ENCODE measurements at places on chromosomes 6 and 20.

DNA sequence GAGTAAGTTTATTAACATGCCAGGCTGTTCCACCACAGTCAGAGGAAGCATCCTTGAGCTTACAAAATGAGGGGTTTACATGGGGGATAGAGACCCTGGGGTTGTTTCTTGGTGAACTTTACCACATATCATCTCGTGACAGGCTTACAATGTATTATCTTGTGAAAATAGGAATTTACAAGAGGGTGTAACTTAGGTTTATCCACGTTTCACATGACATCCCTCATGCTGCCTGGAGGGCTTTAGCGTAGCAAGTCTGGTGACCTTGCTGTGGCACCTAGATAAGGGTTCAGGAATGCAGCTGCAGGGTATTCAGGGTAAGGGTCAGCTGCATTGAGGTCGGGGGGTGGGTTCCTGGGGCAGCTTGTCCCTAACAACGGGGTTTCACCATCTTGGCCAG, 154.6 kb upstream of the ARG1 start:
- DNase-seq = no peak

DNA sequence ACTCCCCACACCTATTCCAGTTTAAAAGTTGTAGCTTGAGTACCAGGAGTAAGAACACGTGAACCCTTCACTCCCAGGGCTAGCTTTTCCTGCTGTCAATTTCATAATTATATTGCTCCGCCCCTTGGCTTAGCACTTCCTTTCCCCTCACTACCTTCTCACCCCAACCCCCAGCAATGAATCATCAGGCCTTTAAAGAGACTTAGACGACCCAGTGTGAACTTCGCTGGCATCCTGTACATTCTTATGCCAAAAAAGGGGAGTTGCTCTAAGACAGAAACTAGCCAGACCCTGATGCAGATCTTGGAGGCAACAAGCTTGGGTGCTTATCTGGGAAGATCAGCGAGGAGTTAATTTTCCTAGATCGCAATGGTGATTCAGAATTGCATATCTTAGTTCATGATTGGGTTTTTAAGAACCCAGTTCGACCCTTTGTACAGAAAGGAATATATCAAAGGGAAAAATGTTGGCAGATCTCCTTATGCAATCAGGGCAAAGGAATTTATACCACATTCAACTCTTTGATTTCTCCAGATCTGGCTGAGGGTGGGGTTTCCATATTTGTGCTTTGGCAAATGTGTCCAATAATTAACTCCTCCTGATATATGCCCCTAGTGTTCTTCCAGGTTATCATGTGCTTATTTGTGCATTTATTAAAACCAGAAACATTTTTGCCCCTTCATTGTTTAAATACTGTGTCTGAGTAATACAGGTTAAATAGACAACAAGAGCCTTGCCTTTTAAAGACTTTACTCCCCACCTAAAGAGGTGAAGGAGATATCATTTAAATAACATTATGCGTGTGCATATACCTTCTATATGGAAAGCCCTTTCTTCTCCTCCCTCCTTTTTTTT, 8.1 kb upstream of the ATXN1 start:
- peak; percentile 87 for DNase-seq

DNA sequence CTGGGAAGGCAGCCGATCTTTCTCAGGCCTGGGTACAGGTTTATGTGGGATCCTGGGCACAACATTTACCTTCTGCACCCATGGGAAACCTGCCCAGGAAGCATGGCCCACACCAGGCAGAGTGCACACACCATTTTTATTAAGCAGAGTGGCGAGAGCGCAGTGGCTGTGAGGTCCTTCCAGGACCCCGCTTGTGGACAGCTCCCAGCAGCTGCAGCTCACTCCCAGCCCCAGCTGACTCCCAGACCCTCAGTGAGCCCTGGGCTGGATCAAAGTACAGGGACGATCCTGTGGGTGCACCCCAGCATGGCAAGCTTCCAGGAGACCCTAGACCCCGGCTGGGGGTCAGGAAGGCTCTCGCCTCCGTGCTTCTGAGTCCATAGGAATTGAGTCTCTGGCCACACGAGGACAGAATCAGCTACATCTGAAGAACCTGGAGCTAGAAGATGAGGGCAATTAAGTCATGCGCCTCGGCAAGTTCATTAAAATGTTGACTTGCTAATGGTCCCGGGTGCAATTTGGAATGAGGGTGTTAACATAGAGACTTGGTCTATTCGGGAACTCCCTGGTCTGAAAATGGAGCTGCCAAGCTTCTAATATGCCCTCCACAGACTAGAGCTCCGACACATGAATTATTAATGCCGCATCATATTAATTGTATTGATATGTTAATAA, 65.4 kb upstream of the SLCO4A1 start:
- no peak for DNase-seq

DNA sequence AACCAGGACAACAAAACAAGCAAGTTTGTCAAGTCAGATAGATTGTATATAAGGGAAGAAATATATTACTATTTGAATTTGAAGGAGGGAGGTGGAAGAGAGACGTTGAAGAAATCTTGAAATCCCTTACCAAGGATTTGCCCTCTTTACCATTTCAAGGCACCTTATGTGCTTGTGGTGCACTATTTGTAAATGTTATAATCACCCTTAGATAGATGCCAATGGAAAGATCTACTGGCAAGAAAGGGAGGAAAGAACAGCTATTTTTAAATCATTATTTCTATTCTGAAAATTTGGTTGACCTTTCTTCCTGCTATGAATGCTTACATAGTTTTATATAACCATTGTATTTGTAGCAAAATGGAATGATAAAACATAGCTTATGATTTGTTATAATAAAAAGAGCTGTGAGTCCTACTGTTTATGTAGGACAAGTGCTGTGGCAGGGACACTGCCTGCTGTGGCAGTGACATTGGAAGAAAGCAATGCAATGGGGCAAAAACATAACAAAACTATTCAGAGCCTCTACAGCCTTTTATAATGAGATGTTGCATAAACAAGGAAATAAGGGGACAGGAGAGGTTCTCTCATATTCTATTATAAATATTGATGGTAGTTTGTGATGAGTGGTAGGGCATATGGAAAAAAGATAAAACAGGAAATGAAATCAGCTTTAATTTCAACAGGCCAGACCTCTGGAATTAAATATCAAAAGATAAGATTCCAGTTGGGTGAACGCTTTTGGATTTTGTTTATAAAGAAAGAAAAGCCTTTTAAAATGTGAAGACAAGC, 1145.2 kb upstream of the GJE1 start:
- no peak for DNase-seq

- DNase-seq = no peak
Observed at GRCh38 chr6:37299990-37300389, 42.0 kb upstream of the TMEM217 start.

DNA sequence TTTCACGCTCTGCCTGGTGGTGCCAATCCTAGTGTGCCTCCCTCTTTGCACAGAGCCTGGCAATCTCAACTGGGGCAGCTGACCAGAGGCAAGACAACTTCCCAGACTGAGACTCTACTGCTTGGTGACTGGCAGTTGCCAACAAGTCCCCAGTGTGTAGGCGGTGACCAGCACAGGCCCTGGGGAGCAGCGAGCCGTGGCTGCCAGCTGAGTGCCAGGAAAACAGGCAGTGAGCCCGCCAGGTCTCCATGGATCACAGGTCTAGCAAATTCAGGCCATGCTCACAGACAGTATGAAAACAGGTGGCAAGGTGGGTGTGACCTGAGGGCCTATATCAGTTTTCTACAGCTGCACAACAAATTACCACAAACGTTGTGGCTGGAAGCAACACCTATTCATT, 289.9 kb downstream of the KIF16B start:
- peak; percentile 8 for DNase-seq

- DNase-seq = no peak
Observed at GRCh38 chr6:137877113-137877512, 10.1 kb downstream of the TNFAIP3 start.

DNA sequence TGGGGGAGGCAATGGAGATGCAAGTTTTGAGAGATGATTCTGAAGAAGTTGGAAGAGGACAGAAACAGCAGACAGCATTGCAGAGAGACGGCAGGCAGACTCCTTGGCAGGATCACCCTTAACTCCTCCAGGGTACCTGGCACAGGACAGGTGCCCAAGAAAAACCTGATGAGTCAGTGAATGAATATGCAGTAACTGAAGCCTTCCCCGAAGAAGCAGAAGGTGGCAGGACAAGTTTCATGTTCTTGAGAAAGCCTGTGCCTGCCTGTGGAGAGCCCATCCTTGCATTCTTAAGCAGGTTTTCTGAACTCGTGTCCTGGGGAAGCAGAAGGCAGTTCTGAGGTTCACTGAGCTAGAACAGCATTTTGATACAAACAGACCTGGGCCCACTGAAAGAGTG, 79.6 kb upstream of the SASH1 start:
- DNase-seq = no peak

GRCh38 chr20:25013478-25014380, 21.2 kb upstream of the APMAP start:
- DNase-seq = no peak

- peak; percentile 60 for DNase-seq
Observed at GRCh38 chr6:135185483-135185882, 4.4 kb downstream of the MYB start.

- DNase-seq = peak; percentile 18
Observed at GRCh38 chr20:37526839-37527637, 638 bp downstream of the BLCAP start.

DNA sequence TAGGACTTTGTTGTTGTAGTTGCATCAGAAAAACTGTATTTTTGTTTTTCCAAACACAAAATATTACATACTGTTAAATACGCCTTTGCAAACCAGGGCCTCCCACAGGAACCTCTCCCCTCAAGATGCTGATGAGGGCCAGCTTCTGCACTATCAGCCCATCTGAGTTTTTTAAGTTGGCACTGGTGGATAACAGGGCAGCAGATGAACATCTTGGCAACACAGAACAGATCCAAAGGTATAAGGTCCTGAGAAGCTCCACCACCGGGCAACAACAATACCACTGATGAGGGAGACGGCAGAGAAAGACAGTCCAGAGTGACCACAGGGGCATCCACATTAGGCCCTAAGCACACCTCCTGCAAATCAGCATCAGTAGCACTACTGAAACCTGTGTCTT, 177.7 kb downstream of the DLL1 start:
- DNase-seq = no peak

- no peak for DNase-seq
Observed at GRCh38 chr6:131948692-131949619, 2.2 kb downstream of the CCN2 start.

DNA sequence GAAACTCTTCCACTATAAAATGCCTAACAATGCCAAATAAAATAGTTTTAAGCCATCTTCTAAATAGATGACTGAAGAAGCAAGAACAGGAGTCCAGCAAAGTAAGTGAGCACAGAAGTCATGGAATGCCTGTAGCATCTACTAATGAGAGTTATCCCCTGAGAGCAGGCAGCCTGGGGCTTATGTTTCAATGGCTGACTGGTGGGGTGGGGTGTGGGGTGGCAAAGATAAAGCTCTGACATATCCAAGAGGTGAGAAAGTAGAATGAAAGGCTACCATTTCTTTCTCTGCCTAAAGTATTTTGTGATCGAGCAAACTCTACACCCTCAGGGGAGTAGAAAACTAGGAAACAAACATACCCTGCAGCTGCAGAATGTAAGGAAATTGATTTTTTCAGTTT, 348.8 kb downstream of the TFAP2B start:
- no peak for DNase-seq

GRCh38 chr6:13187692-13188091, 140.6 kb downstream of the TBC1D7 start:
- DNase-seq = no peak

DNA sequence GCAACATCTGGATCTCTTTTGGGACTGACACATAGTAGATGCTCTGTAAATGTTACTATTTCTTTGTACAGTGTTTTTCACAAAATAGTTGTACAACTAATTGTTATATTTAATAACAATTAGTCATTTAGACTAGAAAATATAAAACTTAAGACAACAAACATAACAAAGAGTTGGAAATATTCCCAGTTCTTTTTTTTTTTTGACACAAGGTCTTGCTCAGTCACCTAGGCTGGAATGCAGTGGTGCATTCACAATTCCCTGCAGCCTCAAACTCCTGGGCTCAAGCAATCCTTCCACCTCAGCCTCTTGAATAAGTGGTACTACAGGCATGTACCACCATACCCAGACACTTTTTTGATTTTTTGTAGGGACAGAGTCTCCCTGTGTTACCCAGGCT, 105.8 kb downstream of the UTRN start:
- DNase-seq = no peak

GRCh38 chr20:39248171-39248861, 286.2 kb downstream of the DHX35 start:
- DNase-seq = no peak

- peak; percentile 55 for DNase-seq
Observed at GRCh38 chr6:84764332-84765049, at the start of gene TBX18. Gene TBX18, minus strand, starts transcription at chr6:84764598. Its CDS starts 417 bp downstream, at chr6:84764181.

DNA sequence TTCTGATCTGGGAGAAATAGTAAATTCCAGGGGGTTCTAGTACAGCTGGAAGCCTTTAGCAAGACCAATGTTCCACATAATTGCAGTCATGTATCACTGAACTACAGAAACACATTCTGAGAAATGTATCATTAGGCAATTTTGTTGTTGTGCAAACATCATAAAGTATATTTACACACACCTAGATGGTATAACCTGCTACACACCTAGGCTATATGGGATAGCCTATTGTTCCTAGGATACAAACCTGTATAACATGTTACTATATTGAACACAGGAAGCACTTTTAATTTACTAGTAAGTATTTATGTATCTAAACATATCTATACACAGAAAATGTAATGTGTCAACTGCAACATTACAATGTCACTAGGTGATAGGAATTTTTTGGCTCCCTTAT, 525.9 kb upstream of the NRSN1 start:
- DNase-seq = peak; percentile 39

GRCh38 chr6:16999491-17000436, 102.1 kb upstream of the STMND1 start:
- peak; percentile 8 for DNase-seq

DNA sequence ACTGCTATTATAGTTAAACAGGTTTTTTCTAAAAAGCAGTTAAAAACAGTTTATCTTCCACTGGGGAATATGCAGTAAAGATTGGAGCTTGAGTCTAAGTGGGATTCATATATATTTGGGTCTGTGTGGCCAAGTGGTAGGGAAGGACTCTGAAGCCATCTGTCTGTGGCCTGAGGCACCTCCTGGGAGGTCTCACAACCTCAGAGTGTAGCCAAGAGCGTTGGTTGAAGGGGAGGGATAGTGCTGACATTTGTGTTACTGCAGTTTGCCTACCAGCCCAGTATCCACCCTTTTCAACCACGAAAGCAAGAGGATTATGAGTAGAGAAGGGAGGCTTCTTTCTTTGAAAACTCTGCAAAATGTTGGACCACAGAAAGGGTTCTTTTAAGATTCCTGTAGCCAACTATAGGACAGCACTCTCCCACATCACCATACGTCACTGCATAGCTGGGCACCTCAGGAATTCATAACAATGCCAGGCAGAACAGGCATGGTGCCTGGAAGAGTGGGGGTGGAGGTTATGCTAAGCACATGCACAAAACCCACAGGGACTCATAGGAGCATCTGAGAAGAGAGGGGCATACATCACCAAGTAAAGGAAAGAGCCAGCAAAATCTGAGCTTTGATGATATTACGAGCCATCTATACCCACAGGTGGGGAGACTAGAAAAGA, 90.5 kb upstream of the HEY2 start:
- peak; percentile 96 for DNase-seq

- DNase-seq = peak; percentile 9
Observed at GRCh38 chr20:58542411-58543095, 27.4 kb upstream of the APCDD1L start.

- DNase-seq = peak; percentile 62
Observed at GRCh38 chr6:124999105-124999764, 37.0 kb downstream of the RNF217 start.
